ENCODE measurements at places on chromosomes 5 and 9.

- no peak for DNase-seq
Observed at GRCh38 chr9:114279693-114280092, 43.2 kb upstream of the ORM1 start.

- no peak for DNase-seq
Observed at GRCh38 chr5:168324859-168325630, 33.6 kb downstream of the WWC1 start.

- DNase-seq, result no peak
Observed at GRCh38 chr5:174303035-174303434, 257.5 kb downstream of the NSG2 start.

DNA sequence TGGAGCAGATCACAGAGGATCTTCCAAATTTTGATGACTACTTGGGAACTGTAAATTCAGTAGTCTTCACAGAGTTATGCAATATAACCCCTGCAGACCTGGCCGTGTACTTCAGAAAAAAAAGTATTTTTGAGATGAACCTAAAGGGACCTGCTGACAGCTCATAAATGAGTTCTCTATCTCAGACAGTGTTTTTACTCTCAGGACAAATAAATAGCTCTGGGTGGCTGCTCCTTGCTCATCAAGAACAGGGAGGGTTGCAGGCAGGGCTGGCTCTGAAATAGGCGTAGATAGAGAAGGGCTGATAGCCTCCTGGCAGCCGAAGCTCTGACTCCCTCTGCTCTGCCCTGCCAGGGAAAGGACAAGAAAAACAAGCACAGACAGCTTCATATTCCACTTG lies 64.8 kb downstream of the PLAC8L1 start:
- no peak for DNase-seq

DNA sequence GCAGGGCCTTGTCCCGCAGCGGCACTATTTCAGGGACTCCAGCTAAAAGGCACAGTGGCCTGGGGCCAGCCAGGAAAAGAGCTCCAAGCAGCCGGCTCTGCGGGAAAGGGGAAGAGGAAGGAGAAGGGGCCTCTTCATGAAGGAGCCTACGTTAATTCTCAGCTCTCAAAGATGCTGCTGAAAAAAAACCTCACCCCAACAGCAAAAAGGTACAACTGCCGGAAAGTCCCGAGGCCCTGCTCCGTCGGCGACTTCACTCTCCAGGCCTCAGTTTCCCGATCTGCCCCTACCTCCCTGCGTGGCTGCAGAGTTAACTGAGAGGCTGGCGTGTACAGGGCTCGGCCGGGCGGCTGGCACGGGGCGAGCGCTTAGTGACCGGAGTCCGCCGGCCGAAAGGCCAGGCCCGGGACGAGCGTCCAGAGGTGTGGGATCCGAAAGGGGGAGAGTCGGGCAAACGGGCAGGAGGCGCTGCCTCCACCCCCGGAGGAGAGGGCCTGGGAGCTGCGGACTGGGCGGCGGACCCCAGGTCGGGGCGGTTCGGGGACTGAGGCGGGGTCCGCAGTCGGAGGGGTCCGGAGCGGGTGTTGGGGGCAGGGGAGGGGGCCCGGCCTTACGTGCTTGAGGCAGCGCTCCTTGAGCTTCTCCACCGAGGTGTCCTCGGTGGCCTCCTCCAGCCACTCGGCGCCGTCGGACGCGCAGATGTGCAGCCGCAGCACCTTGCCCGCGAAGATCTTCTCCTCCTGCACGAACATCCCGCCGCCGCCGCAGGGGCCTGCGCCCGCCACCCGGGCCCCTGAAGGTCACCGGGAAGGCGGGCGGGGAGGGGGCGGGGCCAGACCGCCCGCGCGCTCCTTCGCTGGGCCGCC lies 529 bp downstream of the UBAC1 start:
- DNase-seq, result no peak

- no peak for DNase-seq
Observed at GRCh38 chr5:107676702-107677101, 6.0 kb upstream of the EFNA5 start.
